Smooth muscle cell of the pulmonary artery (primary cell): ENCODE measurements at places on chromosomes 2 and 18. TPM values are rescaled to one million over a fixed set of nuclear protein-coding genes. Genes with fewer than 3 reads are reported as not detected.

BOLL gene
- total RNA-seq: not detected in 2 replicates

PDE6D gene
- total RNA-seq: 10.2 and 13.7 TPM in 2 replicates

PDCD1 gene
- not detected in 2 replicates for total RNA-seq

LBX2 gene
- total RNA-seq: 0.59 and 4.5 TPM in 2 replicates

VAPA gene
- 256 TPM in 2 replicates for total RNA-seq

SLC4A3 gene
- 4.0 and 7.0 TPM in 2 replicates for total RNA-seq

SERPINB2 gene
- total RNA-seq: 0.50 and 14.4 TPM in 2 replicates

PRKAG3 gene
- total RNA-seq: 0.10 and 0.52 TPM in 2 replicates

B3GNT7 gene
- 0.52 and 1.1 TPM in 2 replicates for total RNA-seq

ASB18 gene
- total RNA-seq: not detected in 2 replicates

UGT1A10 gene
- total RNA-seq: 0.10 and 0.13 TPM in 2 replicates

UBE2E3 gene
- total RNA-seq: 62.7 and 64.2 TPM in 2 replicates

IL36G gene
- total RNA-seq: not detected in 2 replicates

SERPINB13 gene
- not detected in 2 replicates for total RNA-seq

RND3 gene
- 220 and 647 TPM in 2 replicates for total RNA-seq

CRYGD gene
- total RNA-seq: not detected in 2 replicates

POTEJ gene
- total RNA-seq: not detected in 2 replicates

UXS1 gene
- total RNA-seq: 45.5 and 50.8 TPM in 2 replicates
